ENCODE measurements at places on chromosomes 2 and 18.

DNA sequence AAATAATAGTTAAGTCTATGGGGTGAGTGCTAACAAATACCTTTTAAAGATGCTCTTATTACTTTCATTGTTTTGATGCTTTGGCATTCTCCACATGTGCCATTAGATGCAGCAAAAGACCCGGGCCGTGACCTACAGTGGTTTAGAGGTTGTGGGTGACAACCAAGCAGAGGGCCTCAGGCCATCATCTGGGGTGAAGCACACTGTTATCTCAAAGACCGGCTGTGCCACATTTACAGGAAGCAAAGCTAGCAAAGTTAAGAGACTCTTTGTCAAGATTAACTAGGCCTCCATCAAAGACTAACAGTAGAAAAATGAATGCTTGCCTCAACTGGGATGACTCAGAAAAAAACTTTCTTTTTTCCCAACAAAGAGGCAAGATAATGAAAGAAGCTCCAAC is 695.3 kb downstream of the SATB2 start:
- no peak for DNase-seq

- DNase-seq = peak; percentile 93
Measured at GRCh38 chr2:118668431-118669424, 178.7 kb downstream of the EN1 start.

GRCh38 chr18:76589316-76589715 is 94.3 kb upstream of the ZNF516 start:
- no peak for DNase-seq

GRCh38 chr18:22493940-22494339 is 76.2 kb upstream of the CTAGE1 start:
- peak; percentile 38 for DNase-seq

DNA sequence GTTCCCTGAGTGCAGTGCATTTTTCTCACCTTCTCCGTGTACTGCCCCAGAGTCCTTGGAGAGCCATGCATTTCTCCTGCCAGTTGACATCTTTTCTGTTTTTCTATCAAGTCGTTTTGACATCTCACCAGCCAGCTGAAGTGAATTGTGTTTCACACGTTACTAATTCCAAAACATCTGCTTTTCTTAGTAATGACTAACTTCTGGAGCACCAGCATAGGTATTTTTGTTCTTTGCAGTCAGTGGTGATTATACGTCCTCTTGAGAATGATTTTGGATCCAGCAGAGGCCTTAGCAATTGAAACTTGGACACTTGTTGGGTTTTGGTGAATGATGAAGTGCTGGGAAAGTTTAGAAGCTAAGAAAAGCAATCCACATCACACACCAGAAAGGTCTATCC is 112.5 kb downstream of the PIK3C3 start:
- no peak for DNase-seq

DNA sequence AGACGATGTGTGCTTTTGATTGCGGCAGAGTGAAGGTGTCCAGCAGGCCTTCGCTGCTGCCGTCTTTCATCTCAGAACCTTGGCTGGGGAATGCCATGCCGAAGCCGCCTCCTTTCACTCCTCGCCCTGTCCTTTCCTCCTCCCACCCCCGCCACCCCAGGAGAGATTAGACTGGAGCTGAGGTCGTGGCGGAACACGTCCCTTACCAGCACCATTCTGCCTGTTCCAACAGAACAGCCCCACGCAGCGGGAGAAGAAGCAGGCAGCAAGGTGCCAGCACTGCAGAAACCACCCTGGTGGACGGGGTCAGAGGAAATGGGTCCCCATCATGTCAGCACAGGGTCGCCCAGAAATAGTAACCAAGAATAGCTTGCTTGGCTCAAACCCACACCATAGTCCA is 24.8 kb upstream of the RBM44 start:
- DNase-seq = no peak

DNA sequence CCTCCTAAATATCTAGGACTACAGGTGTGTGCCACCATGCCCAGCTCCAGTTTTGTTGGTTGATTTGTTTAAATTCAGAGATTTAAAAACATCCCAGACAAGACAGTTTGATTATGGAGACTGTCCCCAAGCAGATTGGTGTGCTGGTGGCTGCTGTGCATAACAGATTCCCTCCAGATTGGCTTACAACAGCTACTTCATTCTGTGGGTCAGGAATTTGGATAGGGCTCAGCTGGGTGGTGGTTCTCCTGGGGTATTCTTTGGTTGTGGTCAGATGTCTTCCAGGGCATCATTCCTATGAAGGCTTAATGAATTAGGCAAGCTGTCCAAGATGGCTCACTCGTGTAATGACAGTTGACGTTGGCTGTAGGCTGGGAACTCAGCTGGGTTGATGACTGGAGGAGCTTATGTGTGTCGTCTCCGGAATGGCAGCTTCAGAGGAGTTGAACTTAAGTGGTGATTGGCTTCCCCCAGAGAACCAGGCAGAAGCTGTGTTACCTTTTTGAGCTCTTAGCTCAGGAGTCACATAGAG is 10.6 kb upstream of the SNORC start:
- no peak for DNase-seq

DNA sequence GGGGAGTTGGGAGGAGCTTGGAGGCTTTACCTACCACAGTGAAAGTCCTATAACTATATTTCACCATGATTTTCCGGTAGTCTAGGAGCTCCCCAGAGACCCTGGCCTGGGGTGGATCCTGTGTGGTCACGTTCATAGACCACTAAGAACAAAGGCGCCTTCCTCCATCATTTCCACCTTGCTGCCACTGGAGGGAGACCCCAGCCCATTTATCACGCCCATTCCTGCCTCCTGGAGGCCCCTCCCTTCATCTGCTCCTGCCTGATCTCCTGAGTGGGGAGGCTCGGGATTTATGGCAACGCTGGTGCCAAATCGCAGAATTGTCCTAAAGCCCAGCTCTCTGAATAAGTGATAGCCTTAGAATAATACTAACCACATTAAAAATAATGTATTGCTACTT is 507.6 kb upstream of the SPHKAP start:
- DNase-seq = no peak

- DNase-seq = peak; percentile 9
Measured at GRCh38 chr2:61762292-61762691, 91.6 kb downstream of the FAM161A start.

DNA sequence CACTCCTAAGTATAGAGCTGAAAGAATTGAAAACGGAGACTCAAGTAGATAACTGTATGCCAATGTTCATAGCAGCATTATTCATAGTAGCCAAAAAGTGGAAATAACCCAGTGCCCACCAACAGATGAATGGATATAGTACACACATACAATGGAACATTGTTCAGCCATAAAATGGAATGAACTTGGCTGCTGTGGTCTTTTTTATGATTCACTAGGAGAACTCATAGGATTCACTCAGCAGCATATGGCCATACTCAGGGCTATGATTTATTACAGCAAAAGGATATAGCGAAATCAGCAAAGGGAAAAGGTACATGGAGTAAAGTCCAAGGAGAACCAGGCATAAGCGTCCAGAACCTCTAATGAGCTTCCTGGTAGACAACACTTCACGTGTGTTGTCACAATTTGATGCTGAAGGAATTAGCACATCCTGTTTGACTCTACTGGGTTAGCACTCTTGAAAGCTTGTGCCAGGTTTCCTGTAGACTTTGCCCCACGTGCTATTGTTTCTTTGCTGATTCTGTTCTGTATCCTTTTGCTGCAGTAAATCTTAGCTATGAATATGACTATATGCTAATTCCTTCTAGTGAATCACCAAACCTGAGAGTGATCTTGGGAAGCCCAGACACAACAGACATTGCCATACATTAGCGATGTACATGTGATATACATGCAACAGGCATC is 15.7 kb downstream of the SPC25 start:
- no peak for DNase-seq

DNA sequence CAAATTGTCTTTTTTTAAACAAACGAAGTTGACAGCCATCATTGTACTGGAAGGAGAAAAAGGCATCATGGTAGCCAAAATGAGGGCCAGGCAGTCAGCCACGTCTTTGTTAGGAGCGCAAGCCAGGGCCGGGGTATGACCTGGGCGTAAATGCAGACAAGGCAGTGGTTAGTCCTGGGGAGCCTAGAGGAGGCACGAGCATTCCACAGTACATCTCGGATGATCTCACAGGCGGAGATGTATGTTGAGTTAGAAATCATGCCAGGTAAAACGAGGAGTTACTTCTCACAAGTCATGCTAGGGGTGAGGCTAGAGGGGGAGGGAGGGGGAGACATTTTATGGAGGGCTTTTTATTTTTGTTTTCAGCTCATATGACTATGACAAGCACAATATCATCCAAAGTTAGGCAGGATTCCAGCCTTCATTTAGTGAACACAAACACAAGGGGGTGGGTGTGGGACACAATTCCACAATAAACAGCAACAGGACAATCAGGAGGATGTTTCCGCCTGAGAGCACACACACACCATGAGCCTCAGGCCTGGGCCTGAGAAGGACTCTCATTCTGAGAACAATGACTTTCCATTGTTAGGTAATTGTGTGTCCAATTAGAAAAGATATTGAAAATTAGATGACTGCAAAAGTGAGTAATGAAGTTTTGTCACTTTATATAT is 64.4 kb upstream of the PGAP1 start:
- no peak for DNase-seq

GRCh38 chr2:194223218-194223617 is 1433.8 kb upstream of the SLC39A10 start:
- DNase-seq = no peak

DNA sequence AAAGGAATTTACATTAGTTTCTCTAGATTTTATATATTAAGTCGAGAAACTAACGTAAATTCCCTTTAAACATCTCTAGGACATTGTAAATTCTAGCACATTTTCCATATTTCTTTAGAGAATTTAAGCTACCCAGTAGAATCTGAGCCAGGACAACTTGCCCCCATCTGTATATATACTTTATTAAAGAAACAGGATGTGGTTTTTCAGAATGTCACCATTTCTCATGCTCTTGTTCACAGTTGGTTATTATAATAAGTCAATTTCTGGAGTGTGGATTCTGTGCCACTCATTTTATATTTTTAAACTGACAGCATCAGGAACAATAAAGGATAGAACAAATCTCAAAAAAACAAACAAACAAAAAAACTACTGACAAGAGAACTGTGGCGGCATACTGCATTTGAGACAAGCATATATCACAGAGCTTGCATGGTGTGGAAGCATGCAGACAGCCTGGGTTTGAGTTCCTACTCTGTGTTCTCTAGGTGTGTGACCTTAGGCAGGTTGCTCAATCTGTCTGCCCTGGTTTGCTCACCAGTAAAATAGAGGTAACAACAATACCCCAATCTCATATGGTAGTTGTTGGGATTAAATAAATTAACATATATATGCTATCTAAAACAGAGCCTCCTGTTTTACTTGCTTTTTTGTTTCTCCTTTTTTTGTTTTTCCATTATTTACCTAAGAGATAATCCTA is 61.4 kb upstream of the DNER start:
- peak; percentile 61 for DNase-seq

DNA sequence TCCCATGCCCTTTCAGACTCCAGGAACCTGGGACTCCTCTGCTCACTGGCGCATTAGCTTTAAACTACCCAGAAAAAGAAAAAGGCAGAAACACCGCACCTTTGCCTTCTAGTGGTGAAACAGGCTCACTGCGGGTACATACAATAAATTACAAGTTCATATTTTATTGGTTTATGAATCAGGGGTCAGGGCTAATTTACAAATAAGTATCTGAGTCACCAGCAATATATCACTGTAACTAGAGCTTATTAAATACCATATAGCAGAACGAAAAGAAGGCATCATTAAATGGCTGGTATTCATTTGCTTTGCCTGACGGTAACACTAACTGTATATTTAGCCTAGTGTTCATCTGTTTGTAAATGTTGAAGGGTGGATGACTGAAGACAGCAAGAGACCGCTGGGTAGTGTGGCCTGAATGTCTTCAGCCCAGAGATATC is 26.9 kb upstream of the DTNB start:
- peak; percentile 55 for DNase-seq

DNA sequence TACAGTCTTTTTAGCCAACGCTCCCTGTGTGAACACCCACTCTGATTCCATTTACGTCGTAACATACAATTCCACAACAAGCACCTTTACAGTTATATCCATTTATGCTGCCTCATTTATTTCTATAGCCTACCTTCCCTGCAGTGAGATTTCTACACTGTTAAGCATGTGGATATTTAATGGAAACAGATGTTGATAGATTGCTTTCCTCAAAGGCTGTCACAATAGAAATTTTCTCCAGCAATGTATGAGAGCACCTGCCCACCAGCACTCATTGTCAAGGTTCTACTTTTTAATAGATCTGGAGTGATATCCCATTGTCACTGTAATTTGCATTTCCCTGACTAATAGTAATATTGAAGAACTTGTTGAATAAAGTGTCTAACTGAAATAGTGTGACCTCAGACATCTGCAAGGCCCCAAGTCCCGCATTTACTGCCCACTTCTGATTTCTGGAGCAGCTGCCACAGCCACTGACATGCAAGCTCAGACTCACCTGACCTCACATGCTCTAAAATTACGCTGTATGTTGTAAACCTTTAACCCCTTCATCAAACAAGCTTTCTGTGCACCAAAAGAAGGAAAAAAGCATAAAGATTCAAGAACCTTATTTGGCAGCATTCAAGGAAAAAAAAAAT is 295.1 kb downstream of the CNTNAP5 start:
- DNase-seq = no peak

DNA sequence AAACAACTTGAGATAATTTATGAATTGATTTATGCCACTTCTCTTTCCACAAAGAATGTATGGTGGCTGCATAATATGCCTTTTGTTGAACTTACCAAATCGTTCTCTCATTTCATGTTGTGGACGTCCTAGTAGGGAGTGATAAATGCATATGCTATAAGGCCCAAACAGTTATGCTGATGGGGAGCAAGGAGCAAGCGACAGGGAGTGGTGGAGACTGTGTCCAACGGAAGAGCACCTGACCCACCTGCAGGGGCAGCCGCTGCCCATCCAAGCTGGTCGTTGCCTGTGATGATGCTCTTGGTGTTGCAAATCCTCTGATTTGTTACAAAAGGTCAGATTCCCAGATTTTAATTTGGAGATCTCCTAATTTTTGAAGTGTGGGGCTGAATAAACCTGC is 31.0 kb upstream of the MGAT4A start:
- no peak for DNase-seq

GRCh38 chr18:24089076-24089475 is 49.8 kb upstream of the CABYR start:
- no peak for DNase-seq

DNA sequence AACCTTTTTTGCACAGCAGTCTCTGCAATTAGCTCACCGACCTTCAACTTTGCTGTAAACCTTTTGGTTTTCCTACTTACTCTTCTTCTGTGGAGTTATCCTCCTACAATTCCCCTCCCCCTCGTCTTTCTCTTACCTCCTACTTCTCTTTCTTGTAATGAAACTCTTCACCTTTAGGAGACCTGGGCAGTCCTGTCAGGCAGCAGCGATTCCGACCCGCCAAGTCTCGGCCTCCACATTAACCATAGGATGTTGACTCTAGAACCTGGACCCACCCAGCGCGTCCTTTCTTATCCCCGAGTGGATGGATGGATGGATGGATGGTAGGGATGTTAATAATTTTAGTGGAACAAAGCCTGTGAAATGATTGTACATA is 8.3 kb downstream of the TBR1 start:
- no peak for DNase-seq

DNA sequence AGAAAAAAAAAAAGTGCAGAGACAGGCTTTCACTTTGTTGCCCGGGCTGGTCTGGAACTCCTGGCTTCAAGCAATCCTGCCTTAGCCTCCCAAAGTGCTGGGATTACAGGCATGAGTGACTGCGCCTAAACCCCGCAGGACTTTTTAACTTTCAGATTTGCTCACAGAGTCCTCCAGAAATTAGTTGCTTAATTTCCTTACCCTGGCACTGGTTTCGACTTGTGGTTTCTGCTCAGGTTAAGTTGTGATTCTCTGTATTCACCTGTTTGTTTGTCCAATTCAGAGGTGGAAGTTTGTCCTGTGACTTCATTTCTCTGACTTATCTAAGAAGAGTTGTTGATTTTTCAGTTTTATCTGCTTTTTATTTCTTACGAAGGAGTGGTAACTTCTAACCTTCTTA is 238.1 kb downstream of the TMEM182 start:
- DNase-seq = no peak

Measured in iris pigment epithelial cell (primary cell).